ENCODE measurements at places on chromosomes 2 and 18. TPM values are rescaled to one million over a fixed set of nuclear protein-coding genes. Genes with fewer than 3 reads are reported as not detected.

Gene FNDC4
- total RNA-seq = 13.7 TPM

Gene GPR45
- total RNA-seq = not detected

Gene SCN7A
- 19.0 TPM for total RNA-seq

Gene ZNF514
- 38.0 TPM for total RNA-seq

Gene POTEI
- total RNA-seq = 0.22 TPM

Gene TMEM198
- total RNA-seq = 8.6 TPM

Gene ZNF516
- 75.4 TPM for total RNA-seq

Gene MAP3K2
- total RNA-seq = 64.5 TPM

Gene GLI2
- total RNA-seq = 7.8 TPM

Gene HOXD12
- not detected for total RNA-seq

Gene PIGN
- total RNA-seq = 67.5 TPM

Gene NT5C1B
- total RNA-seq = not detected

Gene PNKD
- 26.2 TPM for total RNA-seq

Gene PGAP1
- 72.3 TPM for total RNA-seq

Gene UPP2
- total RNA-seq = 0.33 TPM

Gene DSC1
- total RNA-seq = 1.8 TPM

Gene CROCC2
- 0.16 TPM for total RNA-seq

Gene ASB18
- total RNA-seq = not detected

Gene MOCOS
- total RNA-seq = 1.2 TPM

Gene ZNF804A
- 21.1 TPM for total RNA-seq

Gene ANTXR1
- 137 TPM for total RNA-seq

Gene CNTNAP5
- total RNA-seq = 16.3 TPM

Gene IGFBP2
- 169 TPM for total RNA-seq

Gene LAPTM4A
- total RNA-seq = 152 TPM

Gene COL6A3
- 291 TPM for total RNA-seq

Gene SCLY
- total RNA-seq = 17.4 TPM

Gene C2orf66
- 0.55 TPM for total RNA-seq

Gene ELOA2
- total RNA-seq = not detected

Gene STPG4
- not detected for total RNA-seq

Data from camera-type eye (tissue), 1 donor.